Effector CD4-positive, alpha-beta T cell (primary cell): ENCODE measurements at places on chromosomes 1 and 21.

GRCh38 chr21:24824209-24824608 lies 783.1 kb downstream of the MRPL39 start:
- DNase-seq: no peak

DNA sequence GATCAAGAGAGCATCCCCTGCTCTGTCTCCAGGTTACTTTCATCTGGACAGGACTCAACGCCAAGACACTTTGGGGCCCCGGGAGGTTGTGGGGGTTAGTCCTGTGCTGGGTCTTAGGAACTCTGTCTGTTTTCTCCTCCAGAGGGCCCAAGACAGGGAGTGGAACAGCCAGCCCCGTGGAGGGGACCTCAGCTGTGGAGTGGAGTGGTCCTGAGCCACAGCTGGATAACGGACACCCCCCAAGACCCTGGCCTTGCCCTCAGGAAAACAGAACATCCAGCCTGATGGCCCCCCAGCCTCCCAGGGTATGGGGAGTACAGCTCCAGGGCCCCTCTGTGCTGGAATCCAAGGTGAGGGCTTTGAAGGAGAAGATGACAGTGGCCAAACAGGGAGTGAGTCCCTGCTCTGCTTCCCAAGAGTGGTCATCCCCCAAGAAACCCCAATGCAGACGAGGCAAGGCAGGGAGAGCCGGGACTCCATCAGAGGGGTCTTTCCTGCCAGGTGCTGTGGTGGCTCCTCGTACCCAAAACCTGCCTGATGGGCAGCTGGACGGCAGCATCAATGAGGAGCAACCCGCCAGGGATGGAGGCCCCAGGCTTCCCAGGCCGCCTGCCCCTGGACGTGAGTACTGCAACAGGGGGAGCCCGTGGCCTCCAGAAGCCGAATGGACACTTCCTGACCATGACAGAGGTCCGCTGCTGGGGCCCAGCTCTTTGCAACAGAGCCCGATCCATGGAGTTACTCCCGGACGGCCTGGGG lies 3.5 kb downstream of the KIAA1614 start:
- DNase-seq: no peak

DNA sequence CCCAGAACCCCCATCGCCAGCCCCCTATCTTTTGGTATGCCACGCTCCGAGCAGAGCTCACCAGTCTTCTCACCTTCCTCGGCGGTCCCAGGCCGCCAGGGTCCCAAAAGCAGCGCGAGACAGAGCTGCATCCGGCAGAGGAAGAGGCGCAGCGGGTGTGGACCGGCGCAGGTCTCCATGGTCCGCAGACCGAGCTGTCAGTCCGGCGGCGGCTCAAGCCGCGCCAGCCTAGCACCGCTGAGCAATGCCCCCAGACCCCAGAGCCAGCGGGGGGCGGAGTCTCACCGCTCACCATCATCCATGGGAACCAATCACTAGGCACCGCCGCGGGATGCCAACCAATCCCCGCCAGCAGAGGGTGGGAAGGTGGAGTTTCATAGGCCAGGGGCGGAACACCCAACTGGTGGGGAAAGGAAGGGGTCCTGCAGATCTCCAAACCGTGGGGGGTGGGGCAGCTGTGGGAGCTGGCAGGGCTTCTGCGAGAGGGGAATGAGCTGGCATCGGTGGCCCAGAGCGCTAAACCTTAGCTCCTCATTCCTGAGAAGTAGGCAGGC lies at the start of gene EPHA10:
Gene EPHA10 (minus strand): TSS at position 233 of the 554 bp plus-strand sequence. CDS start 54 bp downstream, at position 179.
- no peak for DNase-seq

GRCh38 chr1:46667782-46668760 lies at the start of gene ATPAF1:
Gene ATPAF1, minus strand, starts transcription at chr1:46668364. Its CDS starts 42 bp downstream, at chr1:46668322.
- peak; percentile 25 for DNase-seq

- DNase-seq: peak; percentile 13
Observed at GRCh38 chr1:23452011-23452411, 27.5 kb upstream of the TCEA3 start.

DNA sequence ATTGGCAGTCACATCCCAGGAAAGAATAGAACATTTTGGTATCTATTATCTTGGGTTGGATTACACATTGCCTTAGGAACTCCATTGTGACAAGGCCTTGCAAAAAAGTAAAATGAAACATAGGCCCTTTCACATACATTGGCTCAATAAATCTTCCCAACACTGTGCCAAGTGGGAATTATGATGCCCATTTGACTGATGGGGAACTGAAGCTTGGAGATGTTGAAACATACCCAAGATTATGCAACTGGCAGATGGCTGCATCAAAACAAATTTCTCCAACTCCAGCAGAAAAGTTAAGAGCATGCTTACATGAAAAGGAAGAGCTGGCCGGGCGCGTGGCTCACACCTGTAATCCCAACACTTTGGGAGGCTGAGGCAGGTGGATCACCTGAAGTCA lies 26.9 kb downstream of the PLEKHO1 start:
- DNase-seq: no peak

GRCh38 chr1:94325377-94326302 lies 88.3 kb upstream of the ARHGAP29 start:
- DNase-seq: no peak

DNA sequence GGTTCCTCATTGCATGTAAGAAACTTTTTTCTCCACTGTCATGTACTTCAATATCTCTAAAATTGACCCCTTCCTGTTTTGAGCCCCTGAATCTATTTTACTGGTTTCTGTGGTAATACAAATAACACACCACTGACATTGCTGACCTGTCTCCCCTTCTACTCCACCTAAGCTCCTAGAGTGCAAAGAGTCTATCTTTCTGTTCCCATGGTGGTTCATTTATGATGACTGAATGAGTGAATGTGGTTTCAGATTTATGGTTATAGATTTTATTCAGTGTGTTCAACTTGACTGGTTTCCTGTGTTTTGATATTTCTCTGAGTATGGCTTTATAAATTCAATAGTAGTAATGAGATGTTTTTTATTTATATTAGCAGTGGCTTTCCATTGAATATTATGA lies 127.7 kb downstream of the MAGI3 start:
- no peak for DNase-seq
